ENCODE measurements at places on chromosomes 4 and X. TPM values are rescaled to one million over a fixed set of nuclear protein-coding genes. Genes with fewer than 3 reads are reported as not detected.

The BMP3 gene
- not detected for total RNA-seq

The GABRQ gene
- 5.9 TPM for total RNA-seq

The GRIA2 gene
- total RNA-seq, result not detected

- DNase-seq, result no peak
Observed at GRCh38 chr4:173367946-173368345, 2.8 kb upstream of the SAP30 start.

DNA sequence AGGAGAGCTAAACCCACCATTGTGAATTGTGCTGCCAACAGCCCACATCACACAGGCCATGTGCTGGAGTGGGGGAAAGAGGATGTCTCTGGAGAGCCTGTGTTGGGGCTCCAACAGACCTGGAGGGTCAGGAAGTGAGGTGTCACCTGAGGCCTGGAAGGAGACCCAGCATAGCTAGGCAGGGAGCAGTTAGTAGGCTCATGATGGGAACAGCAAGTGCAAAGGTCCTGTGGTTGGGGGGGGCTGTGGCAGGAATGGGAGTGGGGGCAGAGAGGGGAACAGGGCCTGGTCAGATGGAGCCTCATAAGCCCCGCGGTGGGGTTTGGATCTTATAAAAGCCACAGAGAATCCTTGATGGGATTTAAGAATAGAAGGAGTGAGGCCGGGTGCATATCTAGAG, 35.9 kb upstream of the GPR78 start:
- DNase-seq, result no peak

GRCh38 chrX:2710041-2710840, 19.1 kb downstream of the CD99 start:
- DNase-seq, result no peak

DNA sequence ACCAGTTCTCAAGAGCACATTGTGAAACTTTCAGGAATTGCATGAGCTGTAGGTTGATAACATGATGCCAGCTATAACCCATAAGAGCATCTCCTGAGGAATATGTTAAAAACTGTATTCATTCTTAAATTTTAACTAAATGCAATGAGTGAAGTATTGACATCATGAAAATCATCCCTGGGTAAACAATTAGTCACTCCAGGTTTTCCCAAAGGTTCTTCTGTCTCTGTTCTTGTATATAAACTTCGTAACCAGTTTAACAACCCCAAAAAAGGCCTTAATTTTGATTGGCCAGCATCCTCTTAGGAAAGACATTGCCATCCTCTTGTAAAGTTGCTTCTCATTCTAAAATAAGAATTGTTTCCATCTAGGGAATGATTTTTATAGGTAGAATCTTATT, 80.4 kb downstream of the TET2 start:
- no peak for DNase-seq

DNA sequence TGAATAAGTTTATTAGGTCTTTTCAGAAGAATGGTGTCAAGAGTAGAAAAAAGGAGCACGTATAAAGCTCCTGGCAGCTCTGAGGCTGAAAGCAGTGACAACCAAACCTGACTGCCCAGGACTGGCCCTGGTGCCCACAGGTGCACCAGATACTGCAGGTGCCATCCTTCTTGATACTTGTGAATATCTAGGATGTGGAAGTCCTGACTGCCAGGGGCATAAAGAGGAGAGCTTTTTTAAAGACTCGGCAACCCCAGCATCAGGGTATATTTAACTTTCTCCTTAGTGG, 60.7 kb downstream of the TMEM150C start:
- no peak for DNase-seq

- no peak for DNase-seq
Observed at GRCh38 chr4:92198711-92199110, 105.1 kb upstream of the GRID2 start.

DNA sequence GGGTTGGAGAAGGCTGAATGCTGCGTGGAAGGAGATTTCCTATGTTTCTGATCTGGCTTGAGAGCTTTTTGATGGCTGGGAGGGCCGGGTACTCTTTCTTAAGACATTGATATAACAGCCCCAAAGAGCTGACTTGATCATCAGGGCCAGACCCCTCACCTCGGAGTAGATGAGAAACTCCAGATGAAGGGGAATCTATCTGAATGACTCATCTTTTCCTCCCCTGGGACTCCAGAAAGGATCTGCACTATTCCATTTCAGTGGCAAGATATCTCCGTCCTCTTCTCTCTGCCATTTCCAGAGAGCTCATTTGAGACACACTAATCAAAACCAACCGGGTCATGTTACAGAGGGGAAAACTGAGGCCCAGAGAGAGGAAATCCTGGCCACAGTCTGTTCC, 92.9 kb upstream of the MSX1 start:
- DNase-seq, result no peak

DNA sequence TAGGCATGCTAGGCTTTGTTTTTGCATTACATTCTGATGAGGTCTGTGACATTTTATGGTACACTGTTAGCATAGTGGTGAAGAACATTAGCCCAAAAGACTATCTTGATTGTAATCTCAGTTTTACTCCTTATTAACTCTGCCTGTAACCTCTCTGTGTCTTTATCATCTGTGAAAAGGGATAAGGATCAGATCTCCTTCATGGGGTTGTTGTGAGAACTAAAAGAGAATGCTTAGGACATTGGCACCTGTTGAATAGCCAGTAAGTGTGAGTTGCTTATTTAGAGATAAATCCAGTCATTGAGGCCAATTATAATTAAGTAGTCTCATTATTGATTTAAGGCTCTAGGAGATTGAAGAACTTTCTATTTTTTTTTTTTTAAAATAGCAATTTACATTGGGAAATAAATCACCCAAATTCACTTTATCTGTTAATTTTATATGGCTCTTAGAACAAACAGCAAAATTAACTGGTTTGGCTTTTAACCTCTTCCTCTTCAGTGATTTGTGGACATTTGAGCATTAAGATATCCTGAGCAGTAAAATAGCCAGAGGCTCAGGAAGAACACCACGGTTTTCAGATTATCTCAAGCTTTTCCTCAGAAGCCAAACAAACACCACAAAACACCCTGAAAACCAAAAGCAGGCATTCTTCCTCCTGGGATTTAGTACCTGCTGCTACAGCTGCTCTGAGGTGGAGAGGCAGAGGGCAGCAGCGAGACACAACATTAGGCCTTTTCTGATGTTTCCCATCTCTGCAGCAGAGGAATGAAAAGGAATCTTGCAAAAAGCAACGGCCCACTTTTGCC, 192.9 kb downstream of the ARHGAP10 start:
- peak; percentile 46 for DNase-seq

All from H4 (cell line).